CD4-positive, alpha-beta T cell treated with Interferon gamma for 1 hour (primary cell): ENCODE measurements at places on chromosomes 2 and 18.

GRCh38 chr18:70333757-70334156 is 44.9 kb downstream of the SOCS6 start:
- no peak for DNase-seq

DNA sequence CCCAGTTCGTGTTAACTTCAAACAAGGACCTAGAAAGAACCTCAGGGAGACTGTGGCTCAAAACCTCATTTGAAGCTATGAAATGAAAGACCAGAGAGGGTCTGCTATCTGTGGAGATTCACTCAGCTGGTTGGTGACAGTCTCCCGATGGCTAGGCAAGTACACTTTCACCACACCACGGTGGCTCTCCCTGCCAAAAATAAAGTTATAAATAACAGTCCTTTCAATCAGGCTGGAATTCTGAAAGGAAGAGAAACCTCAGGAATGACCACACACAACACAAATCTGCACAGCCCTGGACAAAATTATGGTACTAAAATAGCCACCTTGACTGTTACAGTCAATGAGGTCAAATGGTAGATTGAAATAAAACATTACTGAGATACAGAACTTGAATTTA is 160.3 kb upstream of the ACAA2 start:
- DNase-seq, result no peak

DNA sequence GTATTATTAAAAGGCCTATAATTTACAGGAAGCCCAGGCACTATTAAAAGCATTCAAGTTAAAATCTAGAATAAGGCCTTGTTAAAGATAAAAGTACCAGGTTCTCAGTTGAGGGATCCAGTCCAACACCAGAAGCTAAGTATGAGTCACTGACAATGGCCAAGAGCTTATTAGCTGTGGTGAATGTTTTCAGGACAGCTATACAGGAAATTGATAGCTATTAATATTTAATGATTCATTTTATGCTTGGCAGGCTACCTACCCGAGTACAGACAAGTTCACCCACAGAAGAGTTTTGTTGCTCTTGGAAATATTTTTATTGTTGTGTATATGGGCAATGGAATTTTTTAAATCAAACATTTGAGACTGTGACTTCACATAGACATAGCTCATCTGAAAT is 729.6 kb upstream of the ZNF804A start:
- no peak for DNase-seq

GRCh38 chr2:237262838-237263771 is 150.9 kb downstream of the COL6A3 start:
- peak; percentile 11 for DNase-seq

- DNase-seq, result no peak
Observed at GRCh38 chr2:22893761-22894517, 491.0 kb upstream of the KLHL29 start.

GRCh38 chr2:211396815-211397214 is 840.4 kb downstream of the CPS1 start:
- DNase-seq, result no peak

GRCh38 chr2:715854-716560 is 38.8 kb upstream of the TMEM18 start:
- DNase-seq, result no peak

- no peak for DNase-seq
Observed at GRCh38 chr2:118119158-118119727, 31.0 kb downstream of the INSIG2 start.

GRCh38 chr2:212451786-212452231 is 86.8 kb downstream of the ERBB4 start:
- DNase-seq, result no peak

GRCh38 chr2:200533754-200534153 is 7.7 kb downstream of the SGO2 start:
- no peak for DNase-seq

- DNase-seq, result no peak
Observed at GRCh38 chr2:227960317-227960716, 88.9 kb downstream of the DAW1 start.

DNA sequence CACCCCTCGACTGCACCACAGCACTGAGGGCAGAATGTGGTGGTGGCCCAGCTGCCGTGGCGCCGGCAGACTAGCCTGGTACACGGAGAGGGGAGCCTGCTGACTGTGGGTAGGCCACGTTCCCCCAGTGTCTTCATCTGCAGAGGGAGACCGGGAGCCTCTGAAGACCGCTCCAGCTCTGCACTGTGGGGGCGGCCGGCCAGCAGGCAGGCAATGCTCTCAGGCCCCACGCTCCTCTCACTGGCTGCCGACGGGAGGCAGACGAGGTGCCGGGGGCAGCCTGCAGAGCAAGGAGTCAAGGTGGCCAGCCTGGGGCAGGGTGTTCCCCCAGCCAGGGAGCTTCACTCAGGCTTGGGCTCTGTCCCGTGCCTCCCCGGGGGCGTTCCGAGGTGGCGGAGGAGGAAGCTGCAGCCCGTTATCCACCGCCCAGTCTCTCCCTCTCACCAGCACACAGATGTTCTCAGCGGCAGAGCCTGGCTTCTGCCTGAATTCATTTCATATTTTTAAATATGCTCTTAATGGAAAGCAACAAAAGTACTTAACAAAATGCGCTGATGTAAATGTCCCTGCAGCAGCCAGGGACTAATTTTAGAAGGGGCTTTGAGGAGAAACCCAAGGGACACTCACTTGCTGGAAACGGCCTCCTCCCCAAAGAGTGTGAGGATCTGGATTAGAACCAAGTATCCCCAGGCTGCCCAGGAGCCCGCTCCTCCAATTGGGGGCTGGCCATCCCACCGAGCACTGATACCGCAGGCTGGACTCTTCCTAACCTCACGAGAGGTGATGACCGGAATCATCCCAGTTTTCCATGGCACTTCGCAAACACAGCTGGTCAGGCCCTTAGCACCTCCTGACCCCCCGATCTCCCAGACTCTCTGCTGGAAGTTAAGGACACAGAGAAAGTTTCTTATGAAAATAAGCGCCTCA is 87.8 kb downstream of the HDAC4 start:
- DNase-seq, result no peak

DNA sequence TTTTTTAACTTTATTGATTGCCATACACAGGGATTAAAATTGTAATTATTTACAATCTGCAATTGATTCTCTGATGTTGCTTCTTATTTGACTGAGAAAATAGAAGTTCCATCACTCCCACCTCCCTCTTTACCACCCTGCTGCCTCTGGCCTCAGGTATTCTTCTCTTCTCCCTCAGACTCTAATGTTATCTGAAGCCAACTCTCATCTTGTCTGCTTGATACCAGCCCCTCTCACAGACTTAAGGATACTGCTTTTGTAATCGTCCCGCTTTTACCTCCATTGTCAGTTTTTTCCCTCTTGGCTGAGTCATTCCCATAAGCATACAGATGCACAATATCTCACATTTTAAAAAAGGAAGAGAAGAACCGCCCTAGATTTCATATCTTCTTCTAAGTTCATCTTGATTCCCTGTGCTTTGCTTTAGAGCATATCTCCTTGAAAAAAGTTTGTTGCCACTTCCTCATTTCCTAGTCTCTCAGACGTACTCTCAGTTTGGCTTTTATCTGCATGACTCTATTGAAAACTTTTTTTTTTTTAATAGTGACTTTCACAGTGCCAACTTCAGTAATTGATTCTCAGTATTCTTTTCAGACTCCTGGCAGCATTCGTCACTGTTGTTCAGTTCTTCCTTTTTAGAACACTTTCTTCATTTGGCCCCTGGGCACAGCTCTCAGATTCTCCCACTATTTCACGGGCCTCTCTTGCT is 31.1 kb downstream of the SPAG16 start:
- DNase-seq, result no peak

DNA sequence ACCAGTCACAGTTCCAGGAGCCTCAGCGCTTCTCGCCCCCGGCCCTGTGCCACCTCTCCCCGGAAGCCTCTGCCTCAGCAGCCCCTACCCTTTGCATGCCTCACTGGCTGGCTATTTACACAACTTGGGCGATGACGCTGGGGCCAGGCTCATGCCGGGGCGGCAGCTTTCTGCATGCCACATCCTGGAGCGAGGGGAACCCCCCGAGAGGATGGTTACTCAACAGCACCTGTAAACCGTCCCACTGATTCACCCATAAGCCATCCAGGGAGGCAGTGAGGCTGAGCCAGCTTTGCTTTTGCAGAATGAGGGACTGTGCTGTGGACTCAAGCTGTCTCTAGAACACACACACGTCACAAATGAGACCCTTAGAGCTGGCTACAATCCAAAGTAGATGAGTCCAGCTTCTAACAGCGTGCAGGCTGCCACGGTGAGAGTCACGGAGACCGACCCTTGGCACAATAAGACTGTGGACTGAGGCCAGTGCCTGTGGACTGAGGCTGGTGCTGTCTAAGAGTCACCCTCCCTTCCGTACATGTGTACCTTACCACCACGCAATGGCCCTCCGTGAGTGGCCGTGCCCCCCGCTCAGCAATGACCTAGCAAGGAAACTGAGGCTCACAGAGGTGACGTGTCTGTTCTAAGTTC is 45.6 kb upstream of the ODC1 start:
- peak; percentile 82 for DNase-seq

GRCh38 chr2:105375001-105375561 is 23.8 kb downstream of the FHL2 start:
- DNase-seq, result no peak

GRCh38 chr2:74424139-74424992 is 2.8 kb downstream of the WDR54 start:
- DNase-seq, result no peak

DNA sequence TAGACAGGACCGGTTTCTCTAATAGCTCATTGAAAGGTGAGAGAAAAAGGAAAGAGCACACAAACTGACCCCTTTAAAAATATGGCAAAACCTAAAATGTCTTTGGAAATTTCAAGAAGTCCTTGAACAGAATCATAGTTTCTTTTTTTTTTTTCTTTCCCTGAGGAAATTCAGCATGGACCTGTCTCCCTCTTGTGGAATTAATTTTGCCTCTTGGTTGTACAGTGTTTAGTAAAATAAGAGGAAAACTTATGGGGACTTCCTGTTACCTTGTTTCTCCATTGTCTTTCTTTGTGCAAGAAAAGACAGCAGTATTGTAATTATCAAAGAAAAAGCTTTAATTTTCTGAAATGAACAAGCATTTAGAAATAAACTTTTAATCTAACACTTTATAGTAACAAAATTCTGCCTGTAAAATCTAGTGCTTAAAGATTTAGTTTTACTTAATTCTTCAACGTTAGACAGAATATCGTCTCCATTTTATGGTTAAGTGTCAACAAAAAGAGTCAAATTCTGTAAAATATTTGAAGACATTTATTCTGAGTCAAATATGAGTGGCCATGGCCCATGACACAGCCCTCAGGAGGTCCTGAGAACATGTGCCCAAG is 176.3 kb upstream of the NABP1 start:
- no peak for DNase-seq

DNA sequence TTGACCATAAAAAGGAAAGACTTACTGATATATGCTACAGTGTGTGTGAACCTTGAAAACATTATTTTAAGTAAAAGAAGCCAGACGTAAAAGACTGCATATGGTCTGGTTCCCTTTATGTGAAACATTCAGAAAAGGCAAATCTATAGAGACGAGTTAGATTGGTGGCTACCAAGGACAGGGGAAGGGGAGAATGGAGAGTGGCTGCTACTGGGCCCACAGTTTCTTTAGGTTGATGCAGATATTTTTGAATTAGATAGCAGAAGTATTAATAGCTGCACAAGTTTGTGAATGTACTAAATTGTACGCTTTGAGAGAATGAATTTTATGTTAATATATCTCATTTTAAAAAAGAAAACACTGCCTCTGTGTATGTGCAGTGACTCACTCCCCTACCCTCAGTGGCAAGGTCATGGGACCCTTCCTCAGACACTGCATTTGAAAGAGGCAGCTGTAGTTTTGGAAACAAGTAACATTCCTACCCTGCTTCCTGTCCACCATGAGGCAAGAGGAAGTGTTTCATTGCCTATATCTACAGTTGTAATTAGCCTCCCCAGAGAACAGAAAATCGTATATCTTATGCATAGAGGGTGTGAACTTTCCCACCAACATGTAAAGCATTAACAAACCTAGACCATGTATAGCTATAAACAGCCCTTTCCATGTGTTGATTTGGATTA is 29.8 kb upstream of the ARMC9 start:
- no peak for DNase-seq

DNA sequence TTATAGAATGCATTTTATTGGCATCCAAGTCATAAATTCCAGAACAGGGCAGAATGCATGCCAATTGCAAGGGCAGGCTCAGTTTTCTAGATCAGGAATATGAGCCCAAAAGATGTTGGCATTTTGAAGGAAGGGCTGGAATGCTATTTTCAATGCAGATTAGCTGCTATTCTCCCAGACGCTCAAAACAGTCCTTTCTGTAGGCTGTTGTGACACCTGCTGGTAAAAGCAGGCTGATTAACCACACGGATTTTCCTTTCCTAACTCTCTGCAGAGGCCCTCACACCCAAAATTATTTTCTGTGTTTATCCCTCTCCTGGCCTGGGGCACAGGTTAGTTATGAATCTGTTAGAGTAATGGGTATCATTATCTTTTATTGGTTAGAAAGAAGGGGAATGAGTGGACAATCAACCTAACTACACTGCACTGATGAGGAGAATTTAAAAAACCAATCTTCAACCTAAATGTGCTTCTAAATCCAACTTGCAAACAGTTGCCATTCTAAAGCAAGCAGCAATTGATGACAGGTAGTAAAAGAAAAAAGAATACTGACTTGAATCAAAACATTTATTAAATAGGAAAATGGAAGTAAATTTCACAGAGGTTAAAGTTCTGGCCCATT is 94.0 kb downstream of the PLA2R1 start:
- no peak for DNase-seq
